ENCODE measurements at places on chromosomes 12 and 14.

GRCh38 chr12:88235183-88235833 is 93.2 kb downstream of the TMTC3 start:
- no peak for DNase-seq

- no peak for DNase-seq
These were observed 8.5 kb upstream of the PLEKHH1 start for GRCh38 chr14:67524634-67524963.

DNA sequence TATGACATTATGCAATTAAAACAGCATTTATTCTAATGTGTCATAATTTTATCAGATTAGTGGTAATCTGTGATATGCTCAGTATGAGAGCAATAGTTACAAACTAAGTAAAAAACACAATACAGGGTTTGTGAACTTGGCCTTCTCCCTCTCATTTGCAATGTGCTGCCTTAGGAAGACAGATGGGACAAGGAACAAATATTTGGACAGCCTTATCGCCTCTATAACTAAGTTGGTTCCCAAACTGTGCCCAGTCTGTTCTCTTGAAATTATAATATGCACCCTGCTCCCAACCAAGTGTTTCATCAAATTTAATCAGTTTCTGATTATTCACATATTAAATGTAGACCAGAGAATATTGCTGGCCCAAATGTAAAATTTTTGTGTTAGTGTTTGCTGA is 22.7 kb downstream of the MGST1 start:
- no peak for DNase-seq

GRCh38 chr12:47707905-47708543 is 2.2 kb upstream of the RPAP3 start:
- DNase-seq, result no peak

DNA sequence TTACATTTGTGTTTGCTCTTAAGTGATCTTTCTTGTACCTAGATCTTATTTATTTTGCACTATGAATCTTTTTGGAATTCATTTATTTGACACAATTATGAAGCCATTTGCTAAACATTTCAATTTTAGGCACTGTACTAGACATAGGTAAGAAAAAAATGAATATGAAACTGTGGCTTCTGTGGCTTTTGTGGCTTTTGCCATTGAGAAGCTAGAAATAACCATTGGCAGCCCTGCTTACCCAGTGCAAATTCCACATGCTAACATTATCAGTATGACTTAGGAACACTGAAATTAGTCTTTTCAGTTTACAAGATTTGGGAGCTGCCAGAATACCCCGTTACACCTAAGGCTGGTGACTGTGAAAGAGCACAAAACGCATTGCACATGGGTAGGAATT is 60.1 kb downstream of the FSCB start:
- DNase-seq, result no peak

GRCh38 chr14:72906879-72907278 is 13.0 kb upstream of the DPF3 start:
- no peak for DNase-seq
